ENCODE measurements at places on chromosomes 13 and 19.

GRCh38 chr13:39699274-39699673 lies 43.8 kb downstream of the COG6 start:
- no peak for DNase-seq

- DNase-seq, result no peak
These were observed 49.4 kb downstream of the STK24 start for GRCh38 chr13:98527526-98527925.

GRCh38 chr19:12938779-12939601 lies 581 bp downstream of the CALR start:
- DNase-seq, result no peak

DNA sequence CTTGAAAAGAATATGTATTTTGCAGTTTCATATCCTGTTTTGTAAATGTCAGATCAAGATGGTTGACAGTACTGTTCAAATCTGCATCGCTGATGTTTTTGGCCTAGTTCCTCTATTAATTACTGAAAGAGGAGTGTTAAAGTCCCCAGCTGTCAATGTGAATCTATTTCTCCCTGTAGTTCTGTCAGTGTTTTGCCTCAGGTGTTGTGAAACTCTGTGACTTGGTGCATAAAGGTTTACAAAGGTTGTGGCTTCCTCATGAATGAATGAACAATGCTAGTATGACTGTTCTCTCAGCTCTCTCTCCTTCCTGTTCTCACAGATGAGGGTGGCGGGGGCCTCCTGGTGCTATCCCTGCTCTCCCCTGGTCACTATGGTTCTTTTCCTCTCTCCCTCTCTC lies 142.4 kb downstream of the MYCBP2 start:
- no peak for DNase-seq

DNA sequence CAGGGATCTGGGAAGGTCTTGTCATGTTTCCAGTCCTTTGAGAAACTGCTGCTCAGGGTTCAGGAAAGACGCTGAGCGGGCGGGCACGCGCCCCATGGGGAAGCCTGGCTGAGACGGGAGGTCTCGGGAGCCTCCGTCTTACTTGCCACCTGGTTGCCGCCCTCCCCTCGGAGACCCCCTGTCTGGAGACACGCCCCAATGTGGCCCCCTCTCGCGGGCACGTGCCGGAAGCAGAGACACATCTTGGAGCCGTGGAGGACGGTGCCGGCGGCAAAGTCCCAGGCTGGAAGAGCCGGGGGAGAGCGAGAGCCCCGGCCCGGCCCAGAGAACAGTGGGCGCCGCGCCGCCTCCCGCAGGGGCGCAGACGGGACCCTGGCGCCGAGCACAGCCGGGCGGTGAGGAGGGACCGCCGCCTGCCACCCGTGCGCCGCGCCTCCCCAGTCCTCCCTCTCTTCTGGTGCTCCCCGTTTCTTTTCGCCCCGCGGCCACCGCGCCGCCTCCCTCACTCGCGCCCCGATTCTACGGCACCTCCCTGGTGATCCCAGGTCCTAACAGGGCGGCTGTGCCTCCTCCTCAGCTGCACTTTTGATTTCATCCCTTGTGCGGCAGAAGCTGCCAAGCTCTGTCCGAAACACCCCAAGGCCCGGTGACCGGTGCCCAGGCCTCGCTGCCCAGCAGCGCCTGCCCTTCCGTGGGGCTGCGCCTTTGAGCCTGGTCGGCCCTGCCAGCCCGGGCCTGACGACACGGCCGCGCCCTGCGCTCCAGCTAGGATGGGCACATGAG lies 15.5 kb downstream of the GJB2 start:
- no peak for DNase-seq

DNA sequence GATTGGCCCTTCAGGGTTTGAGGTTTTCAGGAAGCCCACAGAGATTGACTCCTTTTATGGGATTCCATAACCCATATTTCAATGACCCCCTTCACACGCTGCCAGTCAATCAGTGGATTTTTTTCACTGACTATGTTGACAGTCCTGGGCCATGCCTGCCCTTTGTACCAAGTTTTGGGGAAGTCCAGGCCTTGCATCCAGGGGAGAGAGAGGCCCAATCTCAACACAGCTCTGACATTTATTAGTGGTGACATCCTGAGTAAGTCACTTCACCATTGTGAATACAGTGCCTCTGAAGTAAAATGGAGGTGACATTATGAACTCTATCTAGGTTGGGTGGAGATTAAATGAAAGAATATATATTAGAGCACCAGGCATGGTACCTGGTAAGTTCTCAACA lies 181.1 kb downstream of the NUFIP1 start:
- DNase-seq, result no peak

GRCh38 chr19:3137119-3137518 lies 1.3 kb downstream of the GNA15 start:
- DNase-seq, result no peak

DNA sequence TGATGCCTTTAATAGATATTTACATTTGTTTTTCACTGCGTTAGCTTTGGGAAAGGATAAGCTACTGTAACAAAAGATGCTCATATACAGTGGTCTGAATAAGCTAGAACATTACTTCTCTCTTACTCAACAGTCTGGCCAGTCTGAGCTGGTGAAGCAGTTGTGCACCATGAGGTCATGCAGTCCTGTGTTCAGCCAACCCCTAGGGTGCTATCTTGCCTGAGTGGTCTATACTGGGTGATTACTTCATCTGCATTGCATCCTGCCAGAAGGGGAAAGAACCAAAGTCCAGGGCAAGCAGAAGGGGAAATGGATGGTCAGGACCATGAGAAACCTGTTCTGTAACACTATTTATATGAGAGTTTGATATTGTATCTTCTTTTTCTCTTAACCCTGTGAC lies 31.5 kb downstream of the ERCC5 start:
- no peak for DNase-seq

GRCh38 chr13:20873348-20873747 lies 29.2 kb downstream of the XPO4 start:
- no peak for DNase-seq

GRCh38 chr13:50670847-50671496 lies 172.5 kb downstream of the DLEU7 start:
- no peak for DNase-seq

DNA sequence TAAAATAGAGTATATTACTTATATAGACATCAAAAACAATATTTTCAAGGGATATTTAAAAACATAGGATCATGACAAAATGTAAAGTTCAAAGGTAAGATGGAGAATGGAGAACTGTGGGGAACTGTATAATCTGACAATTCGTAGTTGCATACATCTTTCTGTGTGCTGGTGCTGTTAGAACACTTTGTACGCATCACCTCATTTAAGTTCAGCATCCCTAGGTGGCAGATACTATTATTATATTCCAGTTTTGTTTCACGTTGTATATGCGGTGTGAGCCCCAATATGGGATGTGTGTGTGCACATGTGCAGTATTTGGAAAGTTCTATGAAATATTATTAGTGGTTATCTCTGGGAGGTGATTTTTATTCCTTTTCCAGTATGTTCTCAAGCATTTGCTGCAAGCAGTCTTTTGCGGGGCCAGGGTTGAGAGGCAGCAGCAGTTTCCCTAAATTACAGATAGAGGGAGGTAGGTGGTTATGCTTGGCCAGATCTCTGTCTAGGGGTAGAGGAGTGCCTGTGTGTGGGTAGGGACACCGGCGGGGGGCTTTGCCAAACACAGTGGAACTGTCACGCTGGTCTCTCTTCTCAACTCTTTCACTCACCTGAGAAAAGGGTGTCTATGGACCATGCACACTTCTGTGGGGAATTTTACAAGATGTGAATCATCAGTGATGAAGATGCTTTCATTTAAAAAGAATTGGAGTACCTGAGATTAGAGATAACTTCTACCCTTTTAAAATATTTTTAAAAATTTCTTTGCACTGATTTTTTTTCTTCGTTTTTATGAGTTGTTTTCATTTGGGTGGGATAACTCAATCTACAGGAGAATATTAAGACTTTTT lies 55.6 kb upstream of the ALOX5AP start:
- DNase-seq, result no peak

DNA sequence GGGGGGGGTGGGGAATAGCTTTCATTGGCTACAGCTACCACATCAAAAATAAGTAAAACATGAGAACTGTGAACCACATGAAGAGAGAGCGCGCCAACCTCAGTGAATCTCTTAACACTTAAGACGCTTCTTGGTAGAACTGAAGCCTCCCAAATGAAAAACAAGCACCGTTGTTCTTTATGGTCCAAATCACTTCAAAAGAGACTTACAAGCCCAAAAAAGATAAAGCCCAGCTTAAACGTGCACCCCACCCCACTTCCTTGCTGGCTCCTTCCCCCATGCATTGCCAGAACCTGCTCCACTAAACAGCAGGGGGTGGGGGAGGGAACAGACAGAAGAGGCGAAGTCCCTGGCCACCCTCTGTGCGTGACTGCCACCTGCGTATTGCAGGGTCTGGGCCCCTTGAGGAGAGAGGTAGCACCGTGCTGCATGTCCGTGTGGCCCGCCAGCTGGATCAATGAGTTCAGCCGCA lies 479.1 kb downstream of the FOXO1 start:
- peak; percentile 43 for DNase-seq

DNA sequence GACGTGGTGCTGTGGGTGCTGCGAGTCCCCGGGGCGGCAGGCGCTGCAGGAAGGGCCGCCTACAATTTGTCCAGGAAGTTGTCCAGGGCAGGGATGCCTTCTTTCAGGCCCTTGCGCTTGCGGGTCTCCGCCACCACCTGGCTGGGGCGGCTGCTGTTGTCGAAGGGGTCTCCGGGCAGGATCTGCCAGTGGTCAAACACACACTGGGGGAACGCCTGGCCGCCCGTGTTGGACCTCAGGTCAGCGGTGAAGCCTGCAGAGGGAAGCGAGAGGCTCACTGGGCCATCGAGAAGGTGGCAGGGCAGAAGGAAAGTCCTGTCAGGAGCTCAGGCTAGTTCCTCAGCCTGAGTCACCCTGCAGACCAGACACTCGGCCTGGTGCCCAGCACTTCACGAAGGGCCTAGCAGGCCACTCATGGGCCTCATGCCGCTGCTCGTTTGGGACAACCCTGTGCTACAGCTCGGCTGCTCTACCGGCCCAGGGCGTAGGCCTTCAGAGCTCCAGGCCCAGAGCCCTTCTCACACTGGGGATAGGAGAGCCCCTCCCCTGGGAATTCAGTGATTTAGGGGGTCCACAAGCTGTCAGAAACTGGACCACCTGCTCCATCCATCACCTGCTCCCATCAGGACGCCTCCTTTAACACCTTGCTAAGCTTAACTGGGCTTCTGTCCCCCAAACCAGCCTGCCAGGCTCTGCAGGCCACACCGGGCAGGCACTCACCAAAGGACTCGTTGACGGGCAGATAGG lies 5.8 kb upstream of the DAPK3 start:
- no peak for DNase-seq

DNA sequence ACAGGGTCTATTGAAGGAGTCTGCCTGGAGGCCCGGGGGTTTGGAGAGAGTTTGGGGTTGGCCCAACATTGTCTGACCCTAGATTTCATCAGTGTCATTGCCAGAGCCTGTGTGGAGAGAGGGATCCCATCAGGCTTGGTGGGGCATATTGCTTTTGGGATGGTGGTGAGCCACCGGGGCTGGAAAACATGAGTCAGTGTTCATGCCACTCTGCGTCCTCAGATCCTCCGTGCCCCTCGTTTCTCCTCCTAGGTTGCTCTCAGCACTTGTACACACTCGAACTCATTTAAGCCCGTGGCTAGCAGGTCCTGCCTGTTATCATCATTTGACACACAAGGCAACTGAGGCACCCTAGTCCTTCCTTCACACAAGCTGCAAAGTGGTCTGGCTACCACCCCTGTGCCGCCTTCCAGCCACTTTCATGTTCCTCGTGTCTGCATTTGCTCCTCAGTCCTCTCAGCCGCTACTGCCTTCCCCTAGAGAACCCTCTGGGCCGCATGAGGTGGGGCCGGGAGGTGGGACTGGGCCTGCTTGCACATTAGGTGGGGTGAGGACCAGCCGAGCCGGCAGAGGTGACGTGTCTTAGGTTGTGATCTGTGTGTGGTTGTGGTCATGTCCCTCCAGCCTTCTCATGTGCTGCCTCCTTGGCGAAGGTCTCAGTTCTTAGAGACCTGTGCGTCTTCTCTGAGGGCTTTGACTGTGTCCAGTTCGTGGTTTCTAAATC lies 3.6 kb downstream of the NACC1 start:
- DNase-seq, result no peak

- no peak for DNase-seq
These were observed 35.4 kb upstream of the ADGRE1 start for GRCh38 chr19:6852001-6852400.

GRCh38 chr19:20259615-20260014 lies 92.6 kb downstream of the ZNF486 start:
- no peak for DNase-seq

DNA sequence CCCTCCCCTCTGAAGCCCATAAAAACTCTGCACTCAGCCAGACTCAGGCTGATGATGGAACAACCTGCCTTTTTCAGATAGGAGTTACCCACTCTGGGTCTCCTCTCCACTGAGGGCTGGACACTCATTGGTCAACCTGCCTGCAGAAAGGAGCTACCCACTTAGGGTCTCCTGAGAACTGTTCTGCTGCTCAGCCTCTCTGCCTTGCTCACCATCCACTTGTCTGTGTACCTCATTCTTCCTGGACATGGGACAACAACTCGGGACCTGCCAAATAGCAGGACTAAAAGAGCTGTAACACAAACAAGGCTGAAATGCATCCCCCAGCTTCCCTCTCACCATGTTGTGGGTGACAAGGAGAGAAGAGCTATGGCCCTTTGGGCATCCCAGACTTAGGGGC lies 18.4 kb upstream of the RCBTB2 start:
- DNase-seq, result no peak

DNA sequence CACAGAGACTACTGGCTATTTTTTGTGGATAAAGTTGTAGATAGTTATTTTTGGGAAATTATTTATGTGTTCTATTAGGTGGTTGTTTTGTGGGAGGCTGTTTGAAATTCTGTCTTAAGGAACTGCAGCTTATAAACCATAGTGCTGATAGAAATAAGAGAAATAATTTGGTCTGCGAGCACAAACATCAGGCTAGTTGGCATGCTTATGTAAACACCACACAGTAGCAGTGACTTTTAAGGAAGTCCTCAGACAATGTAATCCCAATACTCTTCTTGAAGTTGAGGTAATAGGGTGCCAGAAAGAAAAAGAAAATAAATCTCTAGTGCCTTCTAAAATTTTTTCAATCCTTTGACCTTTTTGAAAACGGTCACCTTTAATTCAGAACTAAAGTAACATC lies 23.9 kb downstream of the KL start:
- DNase-seq, result no peak

DNA sequence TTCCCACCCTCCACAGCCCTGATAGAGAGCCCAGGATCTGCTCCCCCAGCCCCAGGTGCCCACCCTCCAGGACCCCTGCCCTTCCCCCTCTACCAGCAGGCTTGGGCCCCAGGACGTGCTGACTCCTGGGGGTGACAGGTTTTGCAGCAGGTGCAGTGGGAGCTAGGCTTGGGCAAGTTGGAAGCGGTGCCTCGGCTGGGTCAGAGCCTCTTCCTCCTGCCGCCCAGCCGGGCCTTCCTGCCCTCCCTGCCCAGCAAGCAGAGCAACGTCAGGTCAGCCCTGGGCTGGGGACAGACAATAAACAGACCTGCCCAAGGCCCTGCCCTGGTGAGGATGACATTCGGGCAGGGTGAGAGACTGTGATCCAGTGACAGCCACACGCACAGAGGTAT lies 9.2 kb upstream of the NCCRP1 start:
- DNase-seq, result no peak

GRCh38 chr13:101486708-101487437 lies 34.4 kb downstream of the ITGBL1 start:
- no peak for DNase-seq
